ENCODE measurements at places on chromosomes 1 and 21.

- no peak for DNase-seq
Observed at GRCh38 chr1:211726467-211726995, 51.1 kb upstream of the NEK2 start.

GRCh38 chr1:163263818-163264655 lies 57.7 kb upstream of the NUF2 start:
- DNase-seq, result no peak

- no peak for DNase-seq
Observed at GRCh38 chr1:59671066-59671952, 143.4 kb upstream of the HOOK1 start.

- no peak for DNase-seq
Observed at GRCh38 chr1:2957329-2957728, 63.9 kb upstream of the ACTRT2 start.

- peak; percentile 74 for DNase-seq
Observed at GRCh38 chr21:37749132-37749531, 167.1 kb downstream of the KCNJ6 start.

- DNase-seq, result no peak
Observed at GRCh38 chr1:68181165-68181556, 51.2 kb downstream of the WLS start.

DNA sequence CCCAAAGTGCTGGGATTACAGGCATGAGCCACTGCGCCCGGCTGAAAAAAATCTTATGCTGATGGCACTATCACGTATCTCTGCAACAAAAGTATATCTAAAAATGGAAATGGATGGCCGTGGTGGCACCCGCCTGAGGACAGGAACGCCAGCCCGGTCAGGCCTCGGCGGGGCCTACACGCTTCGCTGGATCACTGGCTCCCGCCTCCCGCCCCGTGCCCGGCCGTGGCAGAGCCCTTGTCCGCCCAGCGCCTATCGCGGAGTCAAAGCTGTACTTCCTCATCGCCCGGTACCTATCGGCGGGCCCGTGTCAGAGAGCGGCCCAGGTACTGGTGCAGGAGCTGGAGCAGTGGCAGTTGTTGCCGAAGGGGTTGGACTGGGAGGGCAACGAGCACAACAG lies 28.8 kb upstream of the PDPN start:
- no peak for DNase-seq

- no peak for DNase-seq
Observed at GRCh38 chr1:182335771-182336566, 55.6 kb downstream of the GLUL start.

DNA sequence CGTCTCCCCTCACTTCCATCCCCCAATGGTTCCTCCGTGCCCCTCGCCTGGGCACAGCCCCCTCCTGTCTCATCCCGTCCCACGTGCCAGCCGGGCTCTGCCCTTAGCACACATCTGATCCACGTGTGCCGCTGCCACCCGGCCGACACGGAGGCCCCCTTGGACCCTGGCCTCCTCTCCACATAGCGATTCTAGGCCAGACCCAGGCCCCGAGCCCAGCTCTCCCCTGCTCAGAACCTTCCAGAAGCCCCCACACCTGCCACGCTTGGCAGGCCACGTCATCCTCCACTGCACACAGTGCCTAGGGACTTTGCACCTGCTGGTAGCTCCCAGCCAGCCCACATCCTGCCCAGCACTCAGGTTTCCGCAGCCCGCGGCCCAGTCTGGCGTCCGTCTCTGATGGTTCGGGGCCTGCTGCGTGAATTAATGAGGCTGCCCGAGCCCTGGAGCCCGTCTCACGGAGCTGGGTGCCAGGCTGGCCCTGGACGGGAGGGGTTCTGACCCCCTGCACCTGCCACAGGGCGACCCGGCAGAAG lies 20.1 kb downstream of the PLCH2 start:
- DNase-seq, result peak; percentile 42

GRCh38 chr21:46661642-46662366 lies 26.3 kb downstream of the PRMT2 start:
- no peak for DNase-seq

DNA sequence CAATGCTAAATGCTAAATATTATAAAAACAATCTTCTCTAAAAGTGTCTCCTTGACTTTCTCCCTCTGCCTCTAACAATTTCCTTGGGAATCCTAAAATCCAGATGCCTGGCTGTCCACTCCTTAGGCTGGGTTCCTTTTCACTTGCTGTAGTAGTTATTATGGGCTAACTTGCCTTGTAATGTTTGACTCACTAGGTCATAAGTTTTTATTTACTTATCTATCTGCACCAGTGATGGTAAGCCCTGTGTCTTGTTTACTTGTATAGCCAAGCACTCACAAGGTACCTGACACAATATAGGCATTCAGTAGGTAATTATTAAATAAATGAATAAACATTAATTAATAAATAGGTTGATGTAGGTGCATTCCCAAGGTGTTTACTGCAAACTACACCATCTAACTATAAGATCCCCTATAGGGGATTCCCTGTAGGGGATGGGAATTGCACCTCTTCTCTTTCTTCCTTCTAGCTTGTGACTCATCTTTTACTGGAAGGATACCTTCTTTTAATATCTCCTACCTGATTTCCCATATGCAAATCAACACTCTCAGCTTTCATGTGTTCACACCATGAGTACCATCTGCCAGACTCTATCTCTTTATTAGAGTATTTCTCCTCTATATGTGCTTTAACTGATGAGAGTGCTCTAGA lies 14.7 kb upstream of the CHIA start:
- DNase-seq, result no peak

GRCh38 chr1:181669246-181669645 lies 185.9 kb downstream of the CACNA1E start:
- DNase-seq, result no peak

DNA sequence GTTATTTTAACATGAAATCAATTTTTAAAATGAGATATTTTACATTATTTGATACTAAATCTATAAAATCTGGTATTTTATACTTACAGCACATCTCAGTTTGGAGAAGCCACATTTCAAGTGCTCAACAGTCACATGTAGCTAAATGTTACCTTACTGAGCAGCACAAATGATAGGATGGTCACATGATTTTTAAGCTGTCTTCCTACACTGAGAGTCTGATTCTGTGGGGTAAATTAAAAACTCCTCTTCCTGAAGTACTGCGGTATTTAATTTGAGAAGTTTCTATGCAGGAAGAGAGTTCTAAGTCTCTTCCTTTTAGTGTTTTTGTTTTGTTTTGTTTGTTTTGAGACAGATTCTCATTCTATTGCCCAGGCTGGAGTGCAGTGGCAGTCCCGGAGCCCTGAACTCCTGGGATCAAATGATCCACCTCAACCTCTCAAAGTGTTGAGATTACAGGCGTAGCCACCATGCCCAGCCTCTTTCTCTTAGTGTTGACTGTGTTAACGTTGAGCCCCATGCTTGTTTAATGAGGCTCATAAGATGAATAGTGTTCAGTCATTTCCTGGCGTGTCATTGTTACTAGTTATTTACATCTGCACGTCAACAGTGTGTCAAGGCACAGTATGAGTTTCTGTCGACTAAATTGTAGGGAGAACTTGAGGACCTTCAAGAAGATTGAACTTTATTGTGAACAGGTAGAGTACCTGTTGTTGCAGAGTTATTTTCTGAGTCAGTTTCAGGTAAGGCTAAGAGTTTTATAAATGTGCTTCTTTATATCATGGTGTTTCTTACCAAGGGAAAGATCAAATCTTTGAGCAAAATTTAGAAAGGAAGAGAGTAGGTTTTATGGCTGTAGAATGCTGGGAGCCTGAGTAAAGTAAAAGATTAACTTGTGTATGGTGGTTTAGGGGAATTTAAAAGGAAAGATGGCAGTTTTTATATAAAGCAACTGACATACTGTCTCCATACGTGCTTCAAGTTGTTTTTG lies 3.3 kb downstream of the CNST start:
- no peak for DNase-seq

- DNase-seq, result no peak
Observed at GRCh38 chr1:219120624-219121544, 52.8 kb upstream of the LYPLAL1 start.
